ENCODE measurements at places on chromosomes 2 and 18. TPM values are rescaled to one million over a fixed set of nuclear protein-coding genes. Genes with fewer than 3 reads are reported as not detected.

DNA sequence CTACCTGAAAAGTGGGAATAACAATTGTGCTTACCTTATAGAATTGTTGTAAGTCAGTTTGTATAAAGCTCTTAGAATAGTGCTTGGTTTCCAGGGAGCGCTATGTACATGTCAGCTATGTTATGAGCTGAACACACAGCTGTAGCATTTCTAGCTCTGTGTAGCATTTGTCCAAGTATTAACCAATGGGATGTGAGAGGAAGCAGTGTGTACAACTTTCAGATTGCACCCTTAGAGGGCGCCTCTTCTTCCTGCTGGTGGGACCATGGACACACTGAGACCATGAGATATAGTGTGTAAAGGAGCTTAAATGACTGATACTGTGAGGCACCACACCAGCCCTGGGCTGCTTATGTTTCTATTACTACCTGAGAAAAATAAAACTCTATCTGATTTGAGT, 380.2 kb downstream of the LNPK start:
- H3K4me3 ChIP-seq, result no peak overlapping the region
- peaks cover 9% of the 10 kb centered on the region for H3K27me3 ChIP-seq
- no peaks in the 10 kb centered on the region for H3K36me3 ChIP-seq
- peak; percentile 2 for DNase-seq
- H3K27ac ChIP-seq, result no peak overlapping the region

Gene FOXD4L1
- 0.63 TPM for total RNA-seq

- no peak overlapping the region for H3K4me3 ChIP-seq
- DNase-seq, result peak; percentile 1
- H3K36me3 ChIP-seq, result no peaks in the 10 kb centered on the region
Observed at GRCh38 chr2:5914811-5915611, 222.8 kb downstream of the SOX11 start.

- no peak overlapping the region for H3K27ac ChIP-seq
- no peak for DNase-seq
- peaks cover 42% of the 10 kb centered on the region for H3K4me1 ChIP-seq
- H3K36me3 ChIP-seq, result peaks cover 52% of the 10 kb centered on the region
- H3K27me3 ChIP-seq, result no peaks in the 10 kb centered on the region
Observed at GRCh38 chr2:111135910-111136297, 15.2 kb downstream of the BCL2L11 start.

Gene NEU2
- total RNA-seq, result not detected

DNA sequence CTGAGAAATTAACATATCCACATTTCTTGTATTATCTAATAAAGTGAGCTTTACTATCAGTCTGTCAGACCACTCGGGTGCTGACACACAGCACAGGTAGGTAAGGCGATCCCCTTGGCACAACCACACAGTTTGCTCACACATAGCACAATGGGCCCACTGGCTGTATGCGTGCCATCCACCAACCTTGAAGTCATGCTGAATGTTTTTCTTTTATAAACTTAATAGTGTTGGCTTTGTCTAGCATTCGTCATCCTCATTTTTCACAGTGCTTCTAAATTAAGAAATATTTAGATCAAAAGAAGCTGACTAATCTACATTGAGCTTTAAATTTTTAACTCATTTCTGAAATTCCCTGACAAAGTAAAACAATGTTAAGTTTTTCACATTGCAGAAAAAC, 50.0 kb upstream of the PAPOLG start:
- no peak overlapping the region for H3K27ac ChIP-seq
- H3K4me1 ChIP-seq, result peaks cover 11% of the 10 kb centered on the region
- DNase-seq, result peak; percentile 44
- no peak overlapping the region for H3K4me3 ChIP-seq

Gene UGT1A10
- not detected for total RNA-seq

DNA sequence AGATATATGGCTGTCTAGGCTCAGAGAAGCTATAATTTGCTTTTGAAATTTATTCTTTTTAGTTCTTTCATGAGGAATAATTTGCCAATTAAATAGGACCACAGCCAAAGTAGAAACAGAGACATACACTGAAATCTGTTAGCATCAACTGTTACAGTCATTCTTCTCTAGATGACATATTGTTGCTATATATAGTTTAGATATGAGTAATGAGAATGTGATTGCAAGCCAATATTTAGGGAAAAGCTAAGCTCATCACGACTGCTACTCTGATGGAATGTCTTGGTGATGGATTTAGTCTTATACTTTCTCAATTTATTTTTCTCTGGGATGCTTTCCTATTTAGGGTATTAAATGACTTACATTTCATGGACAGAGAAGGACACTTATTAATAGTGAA, 259.1 kb downstream of the LNPK start:
- H3K27ac ChIP-seq, result no peak overlapping the region
- H3K4me1 ChIP-seq, result no peaks in the 10 kb centered on the region
- H3K4me3 ChIP-seq, result no peak overlapping the region
- DNase-seq, result no peak
- H3K36me3 ChIP-seq, result no peaks in the 10 kb centered on the region

Gene RETSAT
- total RNA-seq, result 59.2 TPM

Gene USP14
- 79.1 TPM for total RNA-seq

DNA sequence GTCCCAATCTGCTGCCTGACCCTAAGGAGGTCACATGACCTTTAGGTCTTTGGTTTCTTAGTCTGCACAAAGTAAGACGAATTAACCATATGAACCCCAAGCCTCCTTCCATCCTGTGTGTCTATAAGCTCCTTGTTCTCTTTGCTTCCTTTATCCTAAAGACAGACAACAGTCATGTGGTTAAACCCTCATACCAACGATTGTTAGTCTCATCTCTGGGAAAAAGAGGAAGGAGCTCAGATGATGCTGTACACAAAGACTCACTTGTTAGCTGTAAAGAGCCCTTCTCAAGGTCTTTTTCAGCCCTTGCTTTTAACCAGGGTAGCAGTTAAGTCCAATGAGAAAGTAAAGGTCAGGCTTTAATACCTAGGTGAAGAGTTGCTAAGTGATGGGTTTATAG, 443.7 kb downstream of the TNS1 start:
- no peak for DNase-seq
- H3K4me3 ChIP-seq, result no peak overlapping the region

GRCh38 chr2:43105586-43106558, 120.5 kb downstream of the ZFP36L2 start:
- DNase-seq, result peak; percentile 51
- peak overlapping the region; percentile 59 for H3K27ac ChIP-seq
- H3K4me3 ChIP-seq, result no peak overlapping the region
- H3K36me3 ChIP-seq, result no peaks in the 10 kb centered on the region
- no peaks in the 10 kb centered on the region for H3K27me3 ChIP-seq

GRCh38 chr2:3094999-3095958, 282.3 kb downstream of the EIPR1 start:
- no peak overlapping the region for H3K4me3 ChIP-seq
- no peak for DNase-seq
- no peak overlapping the region for H3K27ac ChIP-seq

DNA sequence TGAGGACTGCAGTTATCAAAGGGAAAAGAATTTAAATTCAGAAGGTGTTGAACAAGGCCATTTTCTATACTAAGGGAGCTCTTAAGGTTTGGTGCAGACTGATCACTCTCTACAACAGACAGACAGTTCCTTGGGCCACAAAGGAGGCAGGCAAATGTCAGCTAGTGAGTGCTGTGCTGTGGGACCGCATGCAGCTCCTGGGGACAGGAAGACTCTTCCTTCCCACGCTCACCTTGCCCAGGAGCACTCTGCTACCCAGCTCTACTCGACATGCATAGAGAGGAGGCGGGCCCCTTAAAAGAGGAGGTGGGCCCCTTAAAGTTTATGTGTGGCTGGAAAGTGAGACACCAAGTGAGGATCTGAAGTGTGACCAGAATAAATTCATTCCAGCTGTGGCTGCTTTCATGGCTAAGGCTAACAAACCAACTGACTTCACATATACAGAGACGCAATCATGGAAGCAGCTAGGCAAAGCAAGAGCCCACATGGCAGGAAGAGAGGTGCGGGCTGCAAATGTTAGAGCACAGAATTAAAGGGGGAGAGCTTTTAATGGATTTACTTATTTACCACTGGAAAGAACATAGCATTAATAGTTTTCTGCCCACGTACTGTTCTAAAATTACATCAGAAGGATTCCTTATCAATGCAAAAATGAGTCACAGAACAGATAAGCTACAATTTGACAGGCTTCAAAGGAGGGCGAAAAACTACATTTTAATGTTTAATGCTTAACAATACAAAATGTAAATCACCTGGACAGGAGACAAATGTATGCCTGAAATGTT, 101.4 kb upstream of the RNU4ATAC start:
- H3K36me3 ChIP-seq, result peaks cover 59% of the 10 kb centered on the region
- no peak for DNase-seq
- peak overlapping the region; percentile 44 for H3K27ac ChIP-seq
- no peak overlapping the region for H3K4me3 ChIP-seq

Gene C2orf92
- 5.3 TPM for total RNA-seq

- no peak for DNase-seq
- no peak overlapping the region for H3K27ac ChIP-seq
- no peaks in the 10 kb centered on the region for H3K36me3 ChIP-seq
- H3K4me1 ChIP-seq, result no peaks in the 10 kb centered on the region
- no peaks in the 10 kb centered on the region for H3K27me3 ChIP-seq
Observed at GRCh38 chr2:6196449-6196848, 504.3 kb downstream of the SOX11 start.

GRCh38 chr2:893311-893710, 57.3 kb upstream of the SNTG2 start:
- peaks cover 12% of the 10 kb centered on the region for H3K36me3 ChIP-seq
- peak; percentile 24 for DNase-seq
- H3K27ac ChIP-seq, result no peak overlapping the region
- H3K27me3 ChIP-seq, result no peaks in the 10 kb centered on the region
- no peak overlapping the region for H3K4me3 ChIP-seq

Gene SLC9A4
- total RNA-seq, result not detected

DNA sequence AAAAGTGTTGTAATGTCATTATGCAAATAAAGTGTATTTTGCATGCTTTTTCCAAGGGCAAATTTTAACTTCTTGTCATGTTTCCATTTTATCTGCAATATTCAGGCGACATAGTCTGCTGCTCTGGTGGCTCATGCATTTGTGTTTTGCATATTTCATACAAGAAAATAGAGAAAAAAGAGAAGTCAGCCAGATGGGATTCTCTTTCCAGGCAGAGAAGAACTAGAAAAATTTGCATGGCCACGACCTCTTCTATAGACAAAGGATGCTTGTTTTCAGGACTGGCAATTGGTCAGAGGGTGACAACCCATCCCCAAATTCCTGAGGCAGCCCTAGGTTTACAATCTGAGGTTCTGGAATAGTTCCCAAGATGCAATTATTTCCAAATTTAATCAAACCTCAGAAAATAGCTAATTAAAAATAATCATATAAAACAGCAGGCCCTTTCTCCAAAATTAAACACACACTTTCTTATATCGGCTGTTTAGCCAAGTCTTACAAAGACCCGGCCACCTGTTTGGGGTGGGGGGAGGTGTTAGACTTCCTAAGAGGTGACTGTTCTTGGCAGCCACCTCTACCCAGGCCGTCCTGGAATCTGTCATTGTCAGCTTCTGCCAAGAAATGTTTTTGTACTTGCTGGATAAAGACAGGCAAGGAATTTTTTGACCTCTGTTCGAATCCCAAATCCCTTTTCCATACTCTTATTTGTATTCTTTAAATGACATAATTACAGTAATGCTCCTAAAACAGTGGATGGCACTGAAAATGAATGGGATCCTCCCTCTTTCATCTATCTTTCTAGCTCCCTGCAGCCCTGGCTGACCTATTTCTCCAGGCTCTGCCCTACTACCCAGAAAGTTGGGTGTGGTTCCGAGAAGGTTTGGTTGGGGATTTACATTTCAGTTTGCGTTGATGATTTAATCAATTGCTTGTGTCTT, 20.8 kb upstream of the SOS1 start:
- DNase-seq, result no peak
- H3K36me3 ChIP-seq, result no peaks in the 10 kb centered on the region
- no peaks in the 10 kb centered on the region for H3K27me3 ChIP-seq
- peak overlapping the region; percentile 7 for H3K27ac ChIP-seq
- H3K4me1 ChIP-seq, result peaks cover 10% of the 10 kb centered on the region
- peak overlapping the region; percentile 35 for H3K4me3 ChIP-seq

GRCh38 chr2:31337860-31338259, 76.7 kb downstream of the XDH start:
- peak overlapping the region; percentile 82 for H3K27ac ChIP-seq
- DNase-seq, result peak; percentile 51
- H3K27me3 ChIP-seq, result no peaks in the 10 kb centered on the region
- H3K36me3 ChIP-seq, result peaks cover 5% of the 10 kb centered on the region

DNA sequence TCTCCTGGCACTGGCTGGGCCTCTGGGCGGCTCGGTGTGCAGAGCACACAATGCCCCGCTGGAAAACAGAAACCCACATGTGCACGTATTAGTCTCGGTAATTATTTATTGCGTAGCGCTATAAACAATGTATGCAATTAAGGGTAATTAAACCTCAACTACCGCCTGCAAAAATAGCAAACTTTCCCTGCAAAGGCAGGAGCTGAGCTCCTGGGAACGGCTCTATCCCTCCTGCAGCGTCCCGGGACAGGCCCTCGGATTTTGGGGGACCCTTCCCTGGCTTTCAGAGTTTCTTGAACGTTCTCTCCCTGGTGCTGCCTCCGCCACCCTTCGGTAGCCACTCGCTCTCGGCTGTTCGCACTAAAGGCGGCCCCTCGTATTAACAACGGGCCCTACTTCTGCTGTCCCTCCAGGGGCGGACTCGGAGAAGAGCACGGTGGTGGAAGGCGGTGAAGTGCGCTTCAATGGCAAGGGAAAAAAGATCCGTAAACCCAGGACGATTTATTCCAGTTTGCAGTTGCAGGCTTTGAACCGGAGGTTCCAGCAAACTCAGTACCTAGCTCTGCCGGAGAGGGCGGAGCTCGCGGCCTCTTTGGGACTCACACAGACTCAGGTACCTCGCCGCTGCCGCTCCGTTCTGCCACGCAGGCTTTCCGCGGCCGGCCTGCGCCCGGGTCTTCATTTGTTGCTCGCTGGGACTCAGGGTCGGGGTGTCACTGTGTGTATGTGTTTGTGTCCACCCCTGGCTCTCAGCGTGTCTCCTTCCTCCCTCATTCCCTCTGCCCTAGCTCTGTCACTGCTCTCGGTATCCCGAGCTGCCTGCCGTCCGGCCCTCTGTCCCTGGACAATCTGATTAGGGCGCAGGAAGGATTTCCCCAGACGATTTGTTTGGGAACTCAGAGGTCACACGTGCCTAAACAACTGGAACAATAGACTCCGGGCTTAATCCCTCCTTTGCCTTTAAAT, 1.2 kb downstream of the DLX1 start:
- H3K36me3 ChIP-seq, result no peaks in the 10 kb centered on the region
- DNase-seq, result peak; percentile 45
- H3K4me1 ChIP-seq, result no peaks in the 10 kb centered on the region
- no peak overlapping the region for H3K27ac ChIP-seq
- no peaks in the 10 kb centered on the region for H3K27me3 ChIP-seq

GRCh38 chr2:233009661-233010060, 3.4 kb downstream of the NGEF start:
- no peak overlapping the region for H3K27ac ChIP-seq
- no peak for DNase-seq
- H3K4me3 ChIP-seq, result no peak overlapping the region
- no peaks in the 10 kb centered on the region for H3K36me3 ChIP-seq
- no peaks in the 10 kb centered on the region for H3K27me3 ChIP-seq

DNA sequence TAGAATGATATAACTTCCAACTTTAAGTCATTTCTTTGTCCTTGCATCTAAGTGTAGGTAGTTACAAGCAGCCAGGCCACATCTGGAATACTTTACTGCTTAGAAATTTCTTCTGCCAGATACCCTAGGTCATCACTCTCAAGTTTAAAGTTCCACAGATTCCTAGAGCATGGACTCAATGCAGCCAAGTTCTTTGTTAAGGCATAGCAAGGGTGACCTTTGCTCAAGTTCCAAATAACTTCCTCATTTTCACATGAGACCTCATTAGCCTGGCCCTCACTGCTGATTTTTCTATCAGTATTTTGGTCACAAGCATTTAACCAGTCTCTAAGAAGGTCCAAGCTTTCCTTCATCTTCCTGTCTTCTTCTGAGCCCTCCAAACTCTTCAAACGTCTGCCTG, 7.8 kb upstream of the UGT1A9 start:
- no peaks in the 10 kb centered on the region for H3K4me1 ChIP-seq
- H3K27ac ChIP-seq, result no peak overlapping the region
- H3K27me3 ChIP-seq, result peaks cover 15% of the 10 kb centered on the region
- H3K36me3 ChIP-seq, result no peaks in the 10 kb centered on the region

Data from MCF 10A (cell line).